ENCODE measurements at places on chromosomes 13 and 19.

DNA sequence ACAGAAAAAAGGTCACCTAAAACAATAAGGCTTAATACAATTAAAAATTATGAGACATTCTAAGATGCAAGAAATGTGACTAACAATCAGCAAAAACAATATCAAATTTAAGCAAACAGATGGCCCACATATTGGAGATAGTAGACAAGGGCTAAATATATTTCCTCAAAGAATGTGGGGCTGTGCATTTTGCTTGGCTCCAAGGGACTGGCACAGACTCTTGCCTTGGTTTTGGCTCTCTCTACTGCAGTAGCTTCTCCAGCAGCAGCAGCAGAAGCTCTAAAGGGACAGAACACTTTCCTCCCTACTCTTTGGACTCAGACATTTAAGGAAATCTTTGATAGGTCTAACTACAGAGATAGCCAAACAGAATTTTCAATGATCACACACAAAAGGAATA, 38.2 kb upstream of the ZNF780A start:
- DNase-seq = no peak

DNA sequence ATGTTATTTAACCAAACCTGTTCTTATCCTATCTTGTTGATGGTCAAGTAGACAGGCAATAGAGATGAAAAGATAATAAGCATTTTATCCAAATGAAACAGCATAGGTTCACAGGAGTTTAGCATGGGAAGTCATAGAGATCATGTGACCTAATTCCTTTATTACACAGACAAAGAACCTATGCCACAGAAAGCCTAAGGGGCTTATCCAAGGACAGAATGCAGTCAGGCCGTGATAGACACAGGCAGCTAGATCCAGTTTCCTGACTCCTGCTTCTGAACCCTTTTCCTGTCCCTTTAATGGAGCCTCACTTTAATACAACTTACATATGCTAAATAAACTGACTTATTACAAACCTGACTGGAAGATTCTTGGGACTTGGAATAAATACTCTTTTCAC, 532.1 kb downstream of the IRS2 start:
- no peak for DNase-seq

DNA sequence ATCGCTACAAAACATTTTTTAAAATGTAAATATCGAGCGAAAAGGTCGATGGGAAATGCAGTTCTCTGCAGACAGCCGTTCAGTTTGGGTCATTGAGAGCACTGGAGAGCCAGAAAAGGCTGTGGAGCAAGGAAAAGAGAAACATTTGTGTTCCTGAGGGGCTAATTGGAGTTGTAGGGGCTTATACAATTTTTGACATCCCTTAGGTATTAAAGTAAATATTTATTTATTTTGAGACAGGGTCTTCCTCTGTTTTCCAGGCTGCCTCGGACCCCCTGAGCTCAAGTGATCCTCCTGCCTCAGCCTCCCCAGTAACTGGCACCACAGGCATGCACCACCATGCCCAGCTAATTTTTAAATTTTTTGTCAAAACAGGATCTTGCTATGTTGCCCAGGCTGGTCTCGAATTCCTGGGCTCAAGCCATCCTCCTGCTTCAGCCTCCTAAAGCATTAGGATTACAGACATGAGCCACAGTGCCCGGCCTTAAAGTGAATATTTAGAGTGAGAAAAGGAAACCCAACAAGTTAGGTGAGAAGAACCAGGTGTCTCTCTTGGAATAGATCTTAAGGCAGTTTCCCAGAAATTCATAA, 825 bp upstream of the YIF1B start:
- no peak for DNase-seq

DNA sequence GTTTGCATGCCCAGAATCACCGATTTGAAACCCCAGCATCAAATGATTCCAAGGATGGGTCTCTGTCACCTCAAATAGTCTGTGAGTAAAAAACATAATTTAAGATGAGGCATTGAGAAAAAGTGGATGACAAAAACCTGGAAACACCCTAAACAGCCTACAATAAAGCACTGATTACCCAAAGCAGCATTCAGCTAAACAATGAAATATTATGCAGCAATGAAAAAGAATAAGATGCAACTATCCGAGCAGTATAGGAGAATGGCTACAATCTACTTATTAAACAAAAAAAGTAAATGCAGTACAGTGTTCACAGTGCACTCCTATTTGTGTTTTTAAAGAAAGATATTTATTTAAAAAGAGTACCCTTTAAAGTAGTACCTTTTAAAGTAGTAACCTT, 7.7 kb upstream of the RFX2 start:
- no peak for DNase-seq

DNA sequence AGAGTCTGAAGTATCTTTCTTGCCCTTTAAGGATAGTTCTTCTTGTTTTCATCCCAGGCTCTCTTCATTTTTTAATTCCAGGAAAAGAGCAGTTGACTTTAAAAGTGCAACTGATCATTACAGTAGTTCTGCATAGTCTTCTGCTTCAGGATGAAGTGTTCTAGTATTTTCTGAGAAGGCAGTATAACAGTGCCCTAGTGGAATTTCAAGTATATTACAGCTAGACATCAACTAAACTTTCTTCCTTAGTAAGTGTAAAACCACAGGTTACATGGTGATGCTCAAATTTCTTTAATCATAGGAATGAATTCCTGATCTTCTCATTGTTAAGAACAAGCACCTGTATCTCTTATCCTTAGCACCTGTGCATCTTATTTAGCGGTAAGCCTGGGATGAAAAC, 10.9 kb downstream of the NUFIP1 start:
- no peak for DNase-seq

DNA sequence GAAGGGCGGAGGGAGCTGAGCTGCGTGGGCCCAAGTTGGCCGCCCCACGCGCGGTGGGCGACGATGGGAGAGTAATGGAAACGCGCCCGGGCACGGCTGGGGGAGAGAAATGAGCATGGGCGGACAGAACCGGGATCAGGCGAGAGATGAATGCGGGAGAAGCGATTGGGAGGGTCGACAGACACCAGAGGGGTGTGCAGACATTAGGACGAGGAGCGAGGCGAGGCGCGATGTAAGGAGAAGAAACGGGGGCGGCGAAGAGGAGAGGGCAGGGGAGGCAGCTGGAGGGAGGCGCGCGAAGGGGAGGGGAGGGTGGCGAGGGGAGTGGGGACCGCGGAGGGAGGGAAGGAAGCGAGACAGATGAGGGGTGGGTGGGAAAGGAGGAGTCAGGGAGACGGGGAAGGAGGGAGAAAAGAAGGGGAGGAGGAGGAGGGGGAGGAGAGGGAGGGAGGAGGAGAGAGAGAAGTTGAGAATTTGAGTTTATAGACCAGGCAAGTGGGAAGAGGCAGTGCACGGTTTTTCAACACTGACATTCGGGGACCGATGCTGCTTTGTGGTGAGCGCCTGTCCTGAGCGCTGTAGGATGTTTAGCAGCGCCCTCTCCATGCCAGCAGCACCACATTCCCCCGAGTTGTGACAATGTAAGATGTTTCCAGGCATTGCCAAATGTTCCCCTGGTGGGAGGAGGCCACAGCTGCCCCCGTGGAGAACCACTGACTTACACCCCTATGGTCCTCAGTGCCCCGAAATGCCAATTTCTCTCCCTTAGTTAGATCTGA, at the start of gene SHISA7:
TSS of gene SHISA7 (minus strand) at position 256 of the 779 bp plus-strand sequence. CDS start 437 bp downstream, outside the sequence.
- no peak for DNase-seq

GRCh38 chr19:56301886-56302620, 12.6 kb downstream of the ZSCAN5A start:
- no peak for DNase-seq

GRCh38 chr13:24145674-24146073, 14.8 kb upstream of the SPATA13 start:
- DNase-seq = no peak

- peak; percentile 80 for DNase-seq
Observed at GRCh38 chr19:48492925-48493717, 18.5 kb downstream of the LMTK3 start.

DNA sequence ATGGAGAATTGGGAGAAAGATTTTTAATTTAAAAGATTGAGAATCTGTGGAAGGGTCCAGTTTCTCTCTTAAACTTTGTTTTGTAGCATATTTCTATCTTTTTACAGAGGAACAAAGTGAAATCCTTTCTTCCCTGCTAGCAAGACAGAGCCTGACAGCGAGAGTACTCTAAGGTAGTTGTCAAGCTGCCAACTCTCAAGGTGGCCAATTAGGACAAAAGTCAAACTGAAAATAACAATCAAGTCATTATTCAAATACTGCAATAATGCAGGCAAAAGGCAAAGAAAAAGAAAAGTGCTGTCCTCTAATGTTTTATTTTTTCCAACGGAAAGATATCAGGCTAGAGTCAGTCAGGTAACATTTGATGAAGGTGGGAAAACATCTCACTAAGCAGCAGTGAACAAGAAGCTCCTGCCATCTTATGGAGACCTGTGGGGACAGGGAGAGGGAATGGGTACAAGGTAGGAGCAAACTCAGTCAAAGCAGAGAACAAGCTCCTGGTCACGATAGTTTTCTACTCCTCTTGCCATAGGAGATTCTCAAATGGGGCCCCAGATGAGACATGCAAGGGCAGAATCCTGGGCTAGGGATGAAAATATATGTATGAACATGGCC, 801.9 kb upstream of the SLITRK1 start:
- no peak for DNase-seq

DNA sequence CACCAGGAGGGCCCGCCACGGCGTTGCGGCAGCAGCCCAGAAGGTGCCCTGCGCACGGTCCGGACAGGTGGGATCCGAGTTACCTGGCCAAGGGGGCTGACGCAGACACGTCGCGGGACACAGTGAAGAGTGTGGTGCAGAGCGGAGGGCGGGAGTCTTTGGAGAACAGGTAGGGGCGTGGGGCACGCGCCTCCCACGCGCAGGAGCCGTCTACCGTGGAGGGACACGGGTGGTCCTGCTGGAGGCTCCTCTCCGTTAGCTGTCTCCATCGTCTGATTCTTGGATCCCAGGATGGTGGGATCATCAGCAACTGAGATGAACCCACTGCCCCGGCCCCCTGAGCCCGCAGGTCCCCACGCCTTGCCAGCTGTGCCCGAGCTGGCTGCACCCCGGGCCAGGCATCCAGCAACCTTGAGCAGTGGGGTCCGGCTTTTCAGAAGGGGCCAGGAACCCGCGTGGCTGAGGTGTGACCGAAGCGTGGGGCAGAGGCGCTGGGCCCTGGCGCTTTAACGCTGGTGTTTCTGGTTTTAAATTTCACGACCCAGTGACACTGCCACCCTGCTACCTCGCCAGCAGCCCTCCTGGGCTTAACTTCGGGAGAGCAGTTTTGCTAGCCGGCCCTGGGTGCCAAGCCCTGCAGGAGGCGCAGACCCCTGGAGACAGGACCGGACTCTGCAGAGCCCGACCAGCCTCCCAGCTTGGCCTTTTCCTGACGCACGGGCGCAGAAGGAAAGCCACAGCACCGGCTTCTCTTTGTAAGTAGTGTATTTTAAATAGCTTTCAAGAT, 7.3 kb downstream of the FGF22 start:
- DNase-seq = no peak

GRCh38 chr13:107721125-107721869, 494.0 kb downstream of the LIG4 start:
- DNase-seq = no peak

DNA sequence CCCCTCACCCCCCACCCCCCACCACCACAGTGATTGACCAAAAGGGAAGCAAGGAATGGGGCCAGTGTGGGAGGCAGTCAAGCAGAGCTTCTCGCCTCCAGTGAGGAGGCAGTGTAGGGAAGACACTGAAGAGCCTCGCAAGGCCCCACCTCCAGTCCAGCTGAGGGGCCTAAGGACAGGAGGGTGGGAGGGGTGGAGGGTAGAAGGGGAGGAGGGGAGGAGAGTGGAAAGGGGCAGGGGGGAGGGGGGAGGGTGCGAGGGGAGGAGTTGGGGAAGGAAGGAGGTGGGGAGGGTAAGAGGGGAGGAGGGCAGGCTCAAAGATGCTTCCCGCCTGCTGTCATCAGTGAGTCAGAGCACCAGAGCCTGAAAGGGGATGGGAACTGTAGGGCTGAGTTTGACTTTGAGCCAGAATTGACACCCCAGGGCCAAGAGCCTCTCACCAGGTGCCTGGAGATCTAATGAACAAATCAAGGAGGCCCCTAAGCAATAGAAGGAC, 786.2 kb downstream of the UQCRFS1 start:
- DNase-seq = no peak

- DNase-seq = no peak
Observed at GRCh38 chr13:99193152-99193551, 7.5 kb upstream of the UBAC2 start.

- DNase-seq = no peak
Observed at GRCh38 chr13:79735228-79735627, 254.3 kb downstream of the NDFIP2 start.
